ENCODE measurements at places on chromosomes 5 and 9. TPM values are rescaled to one million over a fixed set of nuclear protein-coding genes. Genes with fewer than 3 reads are reported as not detected.

Gene GNA14
- not detected for polyA plus RNA-seq

Gene SLCO6A1
- polyA plus RNA-seq = not detected

Gene GHR
- 0.60 TPM for polyA plus RNA-seq

Gene IFNB1
- polyA plus RNA-seq = not detected

Gene FBXO38
- 4.9 TPM for polyA plus RNA-seq

Gene MAST4
- 3.2 TPM for polyA plus RNA-seq

Gene PTPA
- 126 TPM for polyA plus RNA-seq

Gene DOCK8
- polyA plus RNA-seq = 0.40 TPM

Gene ICE1
- 3.7 TPM for polyA plus RNA-seq

Gene CCNJL
- 2.5 TPM for polyA plus RNA-seq

Gene TRIM7
- 39.0 TPM for polyA plus RNA-seq

Gene PDZD2
- polyA plus RNA-seq = 3.1 TPM

Gene KLF9
- 2.0 TPM for polyA plus RNA-seq

Gene TEK
- not detected for polyA plus RNA-seq

Gene ENTPD2
- polyA plus RNA-seq = 1.4 TPM

Gene LCN9
- not detected for polyA plus RNA-seq

Gene PCDHGB7
- polyA plus RNA-seq = 0.07 TPM

Gene PCDHGA6
- not detected for polyA plus RNA-seq

Gene AIF1L
- polyA plus RNA-seq = 4.1 TPM

Gene PCDHB4
- not detected for polyA plus RNA-seq

Gene ANKRD18A
- 1.2 TPM for polyA plus RNA-seq

Gene FOXD4L6
- not detected for polyA plus RNA-seq

Gene STPG3
- not detected for polyA plus RNA-seq

Gene TMEM232
- 0.16 TPM for polyA plus RNA-seq

Gene ZBTB43
- polyA plus RNA-seq = 3.0 TPM

Gene ABLIM3
- 5.5 TPM for polyA plus RNA-seq

Gene LRRC19
- not detected for polyA plus RNA-seq

Gene CDH12
- polyA plus RNA-seq = not detected

Gene PCDHB11
- polyA plus RNA-seq = not detected

Gene SOWAHA
- polyA plus RNA-seq = not detected

Gene C9orf153
- polyA plus RNA-seq = 0.09 TPM

Gene WNK2
- polyA plus RNA-seq = not detected

Gene RXRA
- polyA plus RNA-seq = 16.5 TPM

Gene PCDHB3
- polyA plus RNA-seq = 0.02 TPM

Gene EFNA5
- polyA plus RNA-seq = 2.7 TPM

Gene ZFP2
- 0.11 TPM for polyA plus RNA-seq

Gene IL5
- polyA plus RNA-seq = not detected

Gene TEX48
- polyA plus RNA-seq = not detected

Gene BARHL1
- not detected for polyA plus RNA-seq

Gene SLC6A19
- not detected for polyA plus RNA-seq

Gene C5orf52
- not detected for polyA plus RNA-seq

Gene FST
- 236 TPM for polyA plus RNA-seq

Gene NSMF
- 31.9 TPM for polyA plus RNA-seq

Gene CAMK2A
- not detected for polyA plus RNA-seq

Gene ARL14EPL
- polyA plus RNA-seq = not detected

Gene CBY3
- not detected for polyA plus RNA-seq

Gene SUSD3
- 0.18 TPM for polyA plus RNA-seq

Gene ERMP1
- polyA plus RNA-seq = 6.2 TPM

Gene TPPP
- polyA plus RNA-seq = 0.16 TPM

Gene TAF1L
- polyA plus RNA-seq = not detected

Gene ZNF782
- polyA plus RNA-seq = 0.60 TPM

Gene CCDC69
- 4.2 TPM for polyA plus RNA-seq

Gene EIF4E1B
- not detected for polyA plus RNA-seq

Gene MELK
- polyA plus RNA-seq = 49.8 TPM

Gene SPINK7
- polyA plus RNA-seq = not detected

Gene RLN2
- 1.6 TPM for polyA plus RNA-seq

Gene ZNF300
- polyA plus RNA-seq = 5.1 TPM

Gene NEUROG1
- not detected for polyA plus RNA-seq
